NT2/D1 (cell line): ENCODE measurements at places on chromosomes 5 and 9.

- DNase-seq, result no peak
These were observed 11.6 kb downstream of the ANKH start for GRCh38 chr5:14859980-14860379.

DNA sequence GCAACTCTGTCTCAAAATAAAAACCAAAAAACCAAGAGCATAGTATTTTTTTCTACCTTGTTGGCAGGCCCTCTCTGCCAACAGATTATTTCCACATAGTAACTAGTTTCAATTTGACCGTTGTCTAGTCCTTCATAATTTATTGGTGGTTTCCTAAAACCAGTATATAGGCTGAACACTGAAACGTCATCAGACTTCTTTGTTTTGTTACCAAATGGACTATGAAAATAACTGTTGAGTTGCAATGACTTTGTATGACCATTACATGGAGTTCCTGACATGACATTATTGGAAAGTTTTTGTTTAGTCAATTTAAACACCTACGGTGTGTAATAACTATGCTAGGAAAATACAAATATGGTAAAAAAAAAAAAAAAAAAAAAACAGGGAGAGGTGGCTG is 1.7 kb downstream of the AGGF1 start:
- DNase-seq, result no peak

DNA sequence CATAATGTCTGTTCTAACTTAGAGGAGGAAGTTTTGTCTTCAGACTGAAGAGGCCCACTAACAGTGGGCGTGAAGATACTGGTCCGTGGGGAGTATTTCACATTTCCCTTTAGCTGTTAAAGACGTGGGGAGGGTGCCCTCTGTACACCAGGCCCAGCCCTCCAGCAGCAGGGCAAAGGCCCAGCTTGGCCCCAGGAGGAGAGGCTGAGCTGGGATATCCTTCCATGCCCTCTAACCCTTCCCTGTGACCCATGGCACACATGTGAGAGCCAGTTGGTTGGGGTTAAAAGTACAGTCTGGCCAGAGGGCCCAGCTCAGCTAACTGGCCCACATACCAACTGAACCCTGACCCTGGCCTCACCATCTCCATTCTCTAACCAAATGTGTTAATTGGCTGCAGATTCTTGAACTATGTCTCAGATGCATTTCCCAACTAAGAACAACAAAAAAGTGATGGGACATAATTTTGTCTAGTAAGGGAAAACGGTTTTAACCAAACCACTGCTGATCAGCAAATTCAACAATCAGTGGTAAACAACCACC is 74.4 kb downstream of the LHFPL2 start:
- DNase-seq, result no peak

DNA sequence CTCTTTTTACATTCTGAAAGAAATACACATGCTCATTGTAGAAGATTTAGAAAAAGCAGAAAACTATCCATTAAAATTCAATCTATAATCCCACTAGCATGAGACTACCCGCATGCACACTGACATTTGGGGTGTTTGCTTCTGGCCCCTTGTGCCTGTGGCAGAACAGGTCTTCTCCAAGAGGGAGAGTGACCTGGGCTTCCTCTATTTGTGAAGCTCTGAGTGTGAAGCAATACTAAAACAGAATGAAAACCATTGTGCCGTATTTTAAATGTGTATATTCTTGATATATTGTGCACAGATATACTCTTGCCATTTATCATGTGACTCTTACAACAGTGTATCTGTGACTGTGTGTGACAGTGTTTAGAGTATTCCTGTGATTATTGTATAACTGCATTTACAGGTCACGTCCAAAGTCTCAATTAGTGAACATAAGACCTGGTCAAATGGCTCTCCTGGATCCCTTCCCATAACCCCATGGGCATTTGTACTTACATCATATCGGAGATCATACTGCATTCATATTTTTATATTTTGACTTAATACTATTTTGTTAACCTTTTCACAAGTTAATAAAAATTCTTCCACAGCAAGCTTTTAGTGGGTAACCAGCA is 14.7 kb upstream of the CPEB4 start:
- no peak for DNase-seq

- DNase-seq, result no peak
These were observed 738.2 kb downstream of the BRINP1 start for GRCh38 chr9:118630931-118631595.

DNA sequence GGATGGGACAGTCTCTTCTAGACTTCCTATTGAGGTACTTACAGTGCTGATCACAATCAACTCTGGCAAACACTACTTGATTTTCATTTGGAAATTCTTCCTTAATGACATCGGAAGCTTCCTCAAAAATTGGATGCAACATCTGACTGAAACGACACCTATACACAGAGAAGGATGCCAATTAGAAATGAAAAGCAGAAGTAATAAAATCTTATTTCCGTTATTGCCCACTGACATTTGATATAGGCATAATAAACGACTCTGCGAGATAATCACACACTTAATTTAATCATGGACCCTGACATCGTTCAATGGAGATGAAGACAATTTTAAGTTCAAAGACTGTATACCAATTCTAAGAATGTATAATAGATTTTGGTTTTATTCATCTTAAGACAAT is 46.4 kb downstream of the ERP44 start:
- no peak for DNase-seq

- peak; percentile 6 for DNase-seq
These were observed 51.3 kb downstream of the TMEM167A start for GRCh38 chr5:83025690-83026478.

DNA sequence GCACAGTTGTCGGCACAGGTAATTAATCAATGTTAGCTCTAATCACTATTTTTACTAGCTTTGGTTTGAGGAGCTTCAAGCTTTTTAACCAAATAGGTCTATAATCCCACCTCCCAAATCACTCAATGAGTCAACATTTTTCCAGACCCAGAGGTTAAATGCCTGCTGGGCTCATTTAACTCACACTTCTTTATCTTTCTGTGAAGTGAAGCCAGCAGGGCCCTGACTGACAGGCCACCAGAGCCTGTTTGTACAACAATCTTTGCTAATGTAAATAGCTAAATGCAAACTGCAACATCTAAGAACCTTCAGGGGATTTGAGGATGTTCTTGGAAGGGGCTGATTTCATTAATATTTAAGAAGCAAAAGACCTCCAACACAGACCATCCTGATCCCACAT is 98.4 kb upstream of the NREP start:
- no peak for DNase-seq
